Esophagus squamous epithelium (tissue), 5 donors: ENCODE measurements at places on chromosomes 12 and 14.

DNA sequence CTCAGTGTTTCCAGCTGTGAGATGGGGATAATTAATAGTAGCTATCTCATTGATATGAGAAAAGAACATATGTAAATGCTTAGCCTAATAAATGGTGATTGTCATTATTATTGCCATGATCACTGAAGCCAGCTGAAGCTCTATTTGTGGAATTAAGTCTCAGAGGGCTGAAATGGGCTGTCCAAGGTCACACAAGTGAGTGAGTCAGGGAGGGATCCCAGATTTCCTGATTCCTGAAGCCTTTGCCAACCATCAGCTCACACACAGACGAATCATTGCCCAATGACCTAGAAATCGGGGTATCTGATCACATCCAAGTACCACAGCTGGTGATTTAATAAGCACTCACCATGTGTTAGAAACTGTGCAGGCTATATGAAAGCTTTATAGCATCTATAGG is 21.6 kb upstream of the TMEM229B start:
- no peaks in the 10 kb centered on the region for H3K36me3 ChIP-seq
- no peak for DNase-seq
- no peak overlapping the region for H3K4me3 ChIP-seq
- no peaks in the 10 kb centered on the region for H3K27me3 ChIP-seq
- peaks cover 6% of the 10 kb centered on the region for H3K4me1 ChIP-seq

DNA sequence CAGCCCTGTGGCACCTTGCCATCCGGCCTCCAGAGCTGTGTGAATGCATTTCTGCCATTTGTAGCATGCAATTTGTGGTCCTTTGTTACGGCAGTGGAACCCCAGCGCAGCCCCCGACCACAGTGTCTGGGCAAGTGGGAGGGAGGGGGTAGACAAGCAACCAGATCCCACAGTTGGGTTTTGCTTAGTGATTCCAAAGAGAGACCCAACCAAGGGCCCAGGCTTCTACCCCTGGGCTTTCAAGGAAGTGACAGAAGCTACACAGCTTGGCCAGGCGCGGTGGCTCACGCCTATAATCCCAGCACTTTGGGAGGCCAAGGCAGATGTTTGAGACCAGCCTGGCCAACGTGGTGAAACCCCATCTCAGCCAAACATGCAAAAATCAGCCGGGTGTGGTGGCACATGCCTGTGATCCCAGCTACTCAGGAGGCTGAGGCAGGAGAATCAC is 17.8 kb downstream of the ZBTB42 start:
- no peak overlapping the region for H3K27ac ChIP-seq
- H3K36me3 ChIP-seq: no peaks in the 10 kb centered on the region
- no peaks in the 10 kb centered on the region for H3K27me3 ChIP-seq
- H3K4me1 ChIP-seq: peaks cover 53% of the 10 kb centered on the region

- H3K27me3 ChIP-seq: no peaks in the 10 kb centered on the region
- H3K36me3 ChIP-seq: peaks cover 21% of the 10 kb centered on the region
- no peak for DNase-seq
- H3K4me1 ChIP-seq: peaks cover 17% of the 10 kb centered on the region
- peak overlapping the region; percentile 94 for H3K27ac ChIP-seq
These were observed 3.1 kb downstream of the PRKAB1 start for GRCh38 chr12:119671070-119671469.

GRCh38 chr14:89654998-89655397 is 238.0 kb upstream of the FOXN3 start:
- DNase-seq: no peak
- H3K27me3 ChIP-seq: no peaks in the 10 kb centered on the region
- no peaks in the 10 kb centered on the region for H3K4me1 ChIP-seq
- no peak overlapping the region for H3K27ac ChIP-seq
- no peaks in the 10 kb centered on the region for H3K36me3 ChIP-seq
- no peak overlapping the region for H3K4me3 ChIP-seq

DNA sequence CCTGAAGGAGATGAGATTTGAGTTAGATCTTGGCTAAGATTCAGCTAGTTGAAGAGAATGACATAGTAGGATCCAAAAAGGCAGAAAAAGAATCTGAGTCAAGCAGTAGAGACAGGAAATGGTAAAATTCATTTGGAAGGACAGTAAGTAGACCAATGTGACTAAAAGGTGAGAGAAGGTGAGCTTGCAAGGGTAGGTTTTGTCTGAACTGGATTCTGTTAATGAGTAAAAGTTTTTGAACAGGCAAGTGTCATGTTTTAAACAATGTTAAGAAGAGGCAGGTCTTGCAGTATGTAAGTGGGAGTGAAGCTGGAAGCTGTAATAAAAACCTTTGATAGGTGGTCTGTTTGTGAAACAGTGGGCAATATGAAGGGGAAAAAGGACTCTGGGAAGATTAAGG is 58.6 kb downstream of the ACSS3 start:
- no peak overlapping the region for H3K27ac ChIP-seq
- no peak overlapping the region for H3K4me3 ChIP-seq
- no peaks in the 10 kb centered on the region for H3K4me1 ChIP-seq
- H3K27me3 ChIP-seq: no peaks in the 10 kb centered on the region
- no peaks in the 10 kb centered on the region for H3K36me3 ChIP-seq

DNA sequence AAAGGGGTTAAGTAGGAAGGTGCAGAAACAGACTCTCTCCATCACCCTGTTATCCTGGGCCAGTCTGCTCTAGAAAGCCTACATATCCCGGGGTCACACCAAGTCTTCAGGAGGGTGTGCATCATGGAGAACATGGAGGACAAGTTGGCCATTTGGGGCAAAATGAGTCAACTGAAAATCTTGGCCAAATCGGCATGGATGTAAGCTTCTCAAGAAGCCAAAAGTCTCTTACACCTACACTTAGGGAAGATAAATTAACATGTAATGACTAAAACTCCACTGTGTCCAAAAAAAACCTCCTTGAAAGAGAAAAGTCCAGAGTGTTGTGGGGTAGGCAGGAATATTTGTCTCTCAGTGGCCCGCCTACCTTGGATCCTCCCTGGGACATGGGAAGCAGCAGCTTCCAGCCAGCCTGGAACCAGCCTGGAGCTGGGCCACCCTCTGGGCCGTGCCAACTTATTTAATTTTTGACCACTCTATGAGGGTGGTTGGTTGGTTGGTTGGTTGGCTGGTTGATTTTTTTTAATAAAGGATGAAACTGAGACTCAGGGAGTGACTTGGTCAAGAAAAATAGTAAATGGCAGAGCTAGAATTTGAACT is 17.9 kb upstream of the TC2N start:
- no peak overlapping the region for H3K4me3 ChIP-seq
- peaks cover 10% of the 10 kb centered on the region for H3K4me1 ChIP-seq
- H3K27ac ChIP-seq: peak overlapping the region; percentile 64
- no peaks in the 10 kb centered on the region for H3K27me3 ChIP-seq
- H3K36me3 ChIP-seq: no peaks in the 10 kb centered on the region

GRCh38 chr12:7180685-7181084 is 8.8 kb upstream of the PEX5 start:
- H3K27ac ChIP-seq: no peak overlapping the region
- H3K27me3 ChIP-seq: peaks cover 33% of the 10 kb centered on the region
- no peaks in the 10 kb centered on the region for H3K36me3 ChIP-seq
- H3K4me1 ChIP-seq: no peaks in the 10 kb centered on the region

- DNase-seq: no peak
- no peaks in the 10 kb centered on the region for H3K36me3 ChIP-seq
- H3K27ac ChIP-seq: peak overlapping the region; percentile 7
- no peaks in the 10 kb centered on the region for H3K4me1 ChIP-seq
These were observed 396.8 kb downstream of the NUAK1 start for GRCh38 chr12:105741786-105742566.
